ENCODE measurements at places on chromosomes 7 and 10.
A peak's percentile ranks its signal among the peaks of the same experiment; 100 is the strongest.

GRCh38 chr10:513393-513792 is 176.1 kb downstream of the DIP2C start:
- DNase-seq, result no peak

GRCh38 chr7:47100148-47100816 is 481.6 kb downstream of the TNS3 start:
- no peak for DNase-seq

GRCh38 chr10:103599211-103599610 is 105.7 kb downstream of the NEURL1 start:
- no peak for DNase-seq

- DNase-seq, result peak; percentile 41
These were observed 219.0 kb downstream of the DIP2C start for GRCh38 chr10:470339-471003.

DNA sequence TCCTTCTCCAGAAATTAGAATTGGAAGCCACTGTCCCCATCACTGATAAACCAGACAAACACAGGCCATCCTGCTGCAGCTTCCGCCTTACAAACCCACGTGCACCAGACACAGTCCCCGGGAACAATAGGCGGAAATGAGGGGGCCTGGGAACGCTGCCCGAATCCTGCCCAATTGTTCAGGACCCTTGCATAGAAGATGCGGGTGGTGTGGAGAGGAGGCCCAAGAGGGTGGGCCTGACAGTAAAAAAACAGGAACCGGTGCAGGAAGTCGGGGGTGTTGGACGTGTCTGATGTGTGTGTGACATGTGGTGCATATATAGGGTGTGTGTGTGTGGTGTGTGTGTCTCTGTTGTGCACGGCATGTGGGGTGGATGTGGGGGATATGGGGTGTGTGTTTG is 26.5 kb upstream of the CHST15 start:
- DNase-seq, result no peak

- DNase-seq, result no peak
These were observed 5.4 kb downstream of the PON2 start for GRCh38 chr7:95429241-95429990.

DNA sequence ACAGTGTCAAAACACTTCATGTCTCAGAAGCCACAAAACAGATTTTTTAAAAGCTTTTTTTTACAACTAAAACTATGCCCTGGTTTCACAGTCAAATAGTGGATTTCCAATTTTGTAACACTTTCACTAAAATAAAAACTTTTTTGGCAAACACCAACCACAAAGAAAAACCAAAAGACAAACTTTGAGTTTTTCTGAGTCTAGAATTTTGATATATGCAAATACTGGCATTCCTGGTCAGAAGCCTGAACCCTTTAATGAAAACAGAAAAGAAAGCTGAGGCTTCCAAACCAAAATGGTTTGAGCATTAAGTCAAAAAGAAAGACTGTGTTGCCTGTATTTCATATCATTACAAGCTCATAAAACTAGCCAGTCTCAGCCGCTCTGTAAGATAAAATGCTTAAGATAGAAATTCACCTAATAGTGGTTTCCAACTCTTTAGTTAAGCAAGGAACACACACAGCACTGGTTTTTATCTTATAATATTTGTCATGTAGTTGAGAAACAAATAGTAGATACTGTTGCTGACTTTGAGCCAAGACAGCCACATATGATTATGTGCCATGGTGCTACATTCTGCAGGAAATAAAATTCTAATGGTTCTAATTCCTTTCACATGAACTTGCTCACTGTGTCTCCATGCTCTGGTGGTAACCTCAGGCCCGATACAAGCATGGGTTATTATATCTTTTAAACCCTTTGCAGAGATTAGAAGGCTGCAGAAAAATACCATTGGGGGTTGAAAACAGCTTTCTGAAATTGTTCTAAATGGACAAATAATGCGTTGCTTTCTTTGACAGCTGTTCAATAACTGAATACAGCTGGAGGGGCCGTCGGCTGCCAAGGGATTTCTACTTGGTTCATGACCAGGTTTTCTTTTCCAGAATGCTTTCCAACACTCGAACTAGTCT is 49.4 kb downstream of the FAM171A1 start:
- no peak for DNase-seq

DNA sequence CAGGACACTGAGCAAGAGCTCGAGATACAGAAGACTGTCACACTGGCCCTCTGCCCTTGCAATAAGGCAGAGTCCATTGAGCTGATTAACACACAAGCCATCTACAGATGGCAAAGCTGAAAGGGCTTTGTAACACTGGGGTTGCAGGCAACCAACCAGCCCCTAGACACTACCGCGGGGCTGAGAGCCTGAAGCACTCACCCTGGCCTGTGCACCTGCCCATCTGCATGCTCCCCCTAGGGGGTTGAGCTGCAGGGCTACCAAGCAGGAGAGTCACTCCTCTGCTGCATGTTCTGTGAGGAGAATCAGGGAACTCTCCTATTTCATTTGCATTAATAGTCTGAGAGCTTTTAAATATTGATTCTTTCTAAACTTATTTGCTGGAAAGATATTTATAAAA is 128.1 kb upstream of the VIPR2 start:
- DNase-seq, result no peak

DNA sequence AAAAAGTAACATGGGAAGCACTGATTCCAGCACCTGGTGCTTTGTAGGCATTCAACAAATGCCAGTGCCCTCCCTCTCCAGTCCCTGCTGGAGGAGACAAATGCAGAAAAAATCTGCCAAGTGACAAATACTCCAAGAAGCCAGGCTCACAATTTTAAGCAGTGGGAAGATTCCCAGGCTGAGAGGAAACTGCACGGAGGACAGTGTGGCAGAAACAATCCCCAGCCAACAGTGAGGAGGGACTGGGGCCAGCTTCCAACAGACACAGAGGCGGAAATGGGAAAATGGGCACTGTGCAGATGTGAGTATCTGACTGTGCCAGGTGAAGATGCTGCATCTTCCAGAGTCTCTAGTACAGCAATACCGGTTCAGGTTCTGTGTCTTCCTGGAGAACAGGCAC is 106.3 kb downstream of the SLIT1 start:
- DNase-seq, result no peak

- DNase-seq, result no peak
These were observed 21.6 kb upstream of the PRPS1L1 start for GRCh38 chr7:18049262-18049661.
